ENCODE measurements at places on chromosomes 12 and 14.

- DNase-seq: no peak
Observed at GRCh38 chr14:21541413-21542074, 15.4 kb upstream of the SALL2 start.

DNA sequence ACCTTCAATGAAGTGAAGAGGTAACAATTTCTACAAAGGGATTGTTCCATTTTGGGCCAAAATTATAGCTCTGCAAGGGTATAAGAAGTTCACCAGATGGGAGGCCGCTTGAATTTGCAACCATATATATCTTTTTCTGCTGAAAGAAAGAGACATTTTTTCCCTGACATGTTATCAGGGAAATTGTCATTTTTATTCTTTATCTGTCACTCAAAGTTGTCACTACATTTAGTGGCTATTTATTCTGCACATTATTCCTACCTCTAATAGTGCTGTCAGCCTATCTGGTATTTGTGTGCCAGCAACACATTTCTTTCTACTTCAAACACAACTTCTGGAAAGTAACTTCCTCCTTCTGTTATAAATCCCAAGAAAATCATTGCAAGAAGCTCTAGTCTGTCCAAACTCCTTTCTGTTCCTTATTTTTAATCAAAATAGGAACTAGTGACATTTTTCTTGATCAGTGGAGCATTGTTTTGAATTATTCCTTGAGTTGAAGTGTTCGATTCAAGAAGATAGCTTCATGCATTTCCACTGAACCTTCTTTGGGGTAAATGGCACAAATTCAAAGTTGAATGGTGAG, 137.9 kb upstream of the ATP2B1 start:
- DNase-seq: no peak

- no peak for DNase-seq
Observed at GRCh38 chr12:20174528-20175175, 193.7 kb upstream of the PDE3A start.

DNA sequence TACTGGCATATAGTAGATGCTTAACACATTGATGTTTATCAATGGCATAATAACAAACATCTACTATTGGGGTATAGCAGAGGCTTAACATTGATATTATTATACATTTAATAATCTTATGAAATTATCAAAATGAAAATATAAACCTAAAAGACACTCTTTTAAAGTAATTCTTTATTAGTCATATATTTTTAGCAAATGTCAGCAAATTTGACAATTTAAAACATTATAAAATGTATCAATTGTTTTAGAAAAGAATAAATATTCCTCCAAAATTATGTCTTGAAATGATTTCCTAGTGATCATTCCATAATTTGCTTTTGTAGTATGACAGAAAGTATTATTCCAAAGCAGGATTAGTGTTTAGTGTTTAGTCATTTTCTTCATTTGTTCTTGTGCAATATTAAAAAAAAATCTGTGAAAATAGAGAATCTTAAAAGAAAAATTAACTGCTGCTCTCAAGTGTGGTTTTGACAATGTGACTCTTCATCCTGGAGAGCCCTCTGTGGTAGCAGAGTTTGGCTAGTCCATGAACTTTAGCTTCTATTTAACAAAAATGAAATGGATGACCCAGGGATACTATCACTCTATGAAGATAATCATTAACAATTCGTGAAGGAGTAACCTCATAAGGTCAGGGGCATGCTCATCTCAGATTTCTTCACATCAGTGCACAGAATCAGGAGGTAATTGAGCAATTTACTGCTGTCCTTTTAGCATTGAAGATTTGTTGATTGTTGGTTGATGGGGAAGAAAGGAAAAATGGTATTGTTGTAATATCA, 1018.5 kb downstream of the LRFN5 start:
- no peak for DNase-seq

- no peak for DNase-seq
Observed at GRCh38 chr12:2287589-2287988, 234.8 kb downstream of the CACNA1C start.

GRCh38 chr14:105858676-105859025, 332.3 kb downstream of the TMEM121 start:
- DNase-seq: no peak

- no peak for DNase-seq
Observed at GRCh38 chr12:87925021-87925420, 104.2 kb downstream of the C12orf50 start.

GRCh38 chr14:101333335-101334280, 227.7 kb upstream of the DIO3 start:
- no peak for DNase-seq

DNA sequence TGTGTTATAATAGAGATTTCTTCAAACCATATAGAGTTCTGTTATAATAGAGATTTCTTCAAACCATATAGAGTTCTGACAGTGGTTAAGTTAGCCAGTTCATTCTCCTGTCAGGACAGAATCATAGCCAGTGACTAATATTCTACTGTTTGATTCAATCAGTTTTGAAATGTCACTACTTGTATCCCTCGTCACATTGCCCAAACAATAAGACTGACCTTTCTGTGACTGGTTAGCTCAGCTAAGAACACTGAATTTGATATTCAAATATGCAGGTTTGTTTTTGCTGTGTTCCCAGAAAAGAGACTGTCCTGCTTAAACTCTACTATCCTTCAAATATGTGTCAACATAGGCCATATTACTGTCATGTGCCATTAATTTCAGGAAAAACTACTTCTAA, 74.4 kb downstream of the ALG10B start:
- DNase-seq: no peak

DNA sequence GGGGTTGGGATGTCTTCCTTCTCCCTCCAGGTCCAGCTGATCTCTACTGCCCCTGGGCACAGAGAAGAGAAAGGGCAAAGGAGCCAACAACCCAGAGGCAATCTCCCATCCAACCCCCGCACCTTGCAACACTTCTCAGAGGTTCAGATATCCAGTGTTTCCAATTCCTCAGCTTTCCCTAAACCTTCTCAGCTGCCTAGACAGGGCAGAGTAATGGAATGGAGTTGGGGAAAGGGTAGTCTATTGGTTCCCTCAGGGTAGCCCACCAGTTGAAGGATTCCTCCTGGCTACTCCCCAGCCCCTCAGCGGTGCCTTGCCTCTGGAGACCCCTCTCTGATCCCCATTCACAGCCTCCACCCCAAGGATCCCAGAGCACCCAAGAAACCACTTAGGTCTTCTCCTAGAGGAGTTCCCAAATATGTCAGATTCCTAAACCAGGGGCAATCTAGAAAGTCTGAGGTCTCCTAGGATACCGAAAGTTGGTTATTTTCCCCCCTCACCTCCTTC, 537 bp downstream of the NFE2 start:
- no peak for DNase-seq

DNA sequence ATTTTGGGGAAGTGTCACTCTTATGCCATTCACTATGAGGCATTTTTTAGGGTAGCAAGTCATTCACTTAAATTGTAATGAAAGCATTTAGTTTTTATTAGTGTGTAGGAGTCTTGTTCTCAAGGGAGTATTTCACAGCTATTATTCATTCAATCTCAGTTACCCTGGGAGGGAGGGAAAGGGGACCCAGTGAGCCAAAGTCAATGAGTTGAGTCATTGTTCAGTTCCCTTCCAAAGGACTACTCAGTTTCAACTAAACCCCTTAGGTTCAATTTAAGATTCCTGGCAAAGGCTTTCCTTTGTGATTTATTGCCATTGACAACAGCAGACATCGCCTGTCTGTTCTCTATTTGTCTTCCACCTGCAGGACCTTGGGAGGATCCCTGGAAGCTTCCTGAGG, 29.3 kb upstream of the RASSF8 start:
- DNase-seq: no peak

GRCh38 chr12:116520801-116521471, 38.2 kb upstream of the MAP1LC3B2 start:
- no peak for DNase-seq

DNA sequence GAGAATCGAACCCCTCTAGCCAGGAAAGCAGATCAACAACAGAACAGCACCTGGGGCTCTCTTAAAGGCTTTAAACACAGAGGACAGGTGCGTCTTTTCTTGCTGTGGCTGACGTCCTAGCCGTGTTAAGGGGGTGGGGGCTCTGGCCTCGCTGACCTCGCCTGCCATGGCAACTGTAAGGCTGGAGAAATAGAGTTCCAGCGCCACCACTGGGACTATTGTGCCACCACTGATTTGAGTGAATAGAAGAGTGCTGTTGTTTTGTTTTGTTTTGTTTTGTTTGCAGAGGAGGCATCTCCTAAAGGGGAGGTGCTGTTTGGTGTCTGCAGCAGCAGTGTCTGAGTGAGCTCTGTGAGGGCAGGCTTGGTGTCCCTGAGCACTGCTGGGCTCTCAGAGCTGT, 34.2 kb upstream of the PRMT8 start:
- no peak for DNase-seq

- DNase-seq: no peak
Observed at GRCh38 chr12:55173456-55173855, 47.2 kb downstream of the OR9K2 start.

DNA sequence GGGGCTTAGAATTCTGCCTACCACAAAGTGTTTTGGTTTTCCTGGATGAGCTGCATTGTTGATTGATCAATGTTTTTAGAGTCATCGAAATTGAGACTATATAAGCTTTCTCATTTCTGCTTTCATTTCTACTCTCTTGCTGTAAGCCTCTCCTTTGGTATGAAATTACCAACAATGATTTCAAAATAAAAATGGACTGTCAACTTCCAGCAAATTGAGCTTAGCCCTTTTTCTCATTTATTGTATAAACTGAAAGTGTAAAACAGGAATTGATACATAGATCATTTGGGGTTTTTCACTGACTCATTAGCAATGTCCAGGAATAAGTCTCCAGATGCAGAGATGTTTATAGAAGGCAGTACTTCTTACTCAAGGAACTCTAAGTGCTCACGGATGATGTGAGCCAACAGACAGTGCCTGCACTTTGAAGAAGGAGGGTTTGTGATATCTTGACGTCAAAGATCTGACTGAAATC, 20.0 kb upstream of the PCNX1 start:
- no peak for DNase-seq

- no peak for DNase-seq
Observed at GRCh38 chr14:38770251-38770650, 332.8 kb downstream of the SEC23A start.

GRCh38 chr14:99023371-99023770, 248.6 kb downstream of the BCL11B start:
- DNase-seq: no peak

- DNase-seq: no peak
Observed at GRCh38 chr14:43406931-43407330, 1100.2 kb downstream of the FSCB start.

DNA sequence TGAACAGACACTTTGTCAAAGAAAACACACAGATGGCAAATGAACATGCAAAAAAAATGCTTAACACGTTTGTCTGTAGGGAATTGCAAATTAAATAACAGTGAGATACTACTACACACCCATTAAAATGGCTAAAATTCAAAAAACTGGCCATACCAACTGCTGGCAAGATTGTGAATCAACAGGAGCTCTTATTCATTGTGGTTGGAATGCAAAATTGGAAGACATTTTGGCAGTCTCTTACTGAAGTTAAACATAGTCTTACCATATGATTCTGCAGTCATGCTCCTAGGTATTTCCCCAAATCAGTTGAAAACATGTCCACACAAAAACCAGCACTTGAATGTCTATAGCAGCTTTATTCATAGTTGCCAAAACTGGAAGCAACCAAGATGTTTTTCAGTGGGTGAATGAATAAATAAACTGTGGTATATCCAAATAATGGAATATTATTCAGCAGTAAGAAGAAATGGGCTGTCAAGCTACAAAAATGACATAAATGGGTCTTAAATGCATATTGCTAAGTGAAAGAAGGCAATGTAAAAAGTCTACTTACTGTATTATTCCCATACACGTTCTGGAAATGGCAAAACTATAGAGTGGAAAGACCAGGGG, 91.4 kb downstream of the PLEKHA5 start:
- DNase-seq: no peak

DNA sequence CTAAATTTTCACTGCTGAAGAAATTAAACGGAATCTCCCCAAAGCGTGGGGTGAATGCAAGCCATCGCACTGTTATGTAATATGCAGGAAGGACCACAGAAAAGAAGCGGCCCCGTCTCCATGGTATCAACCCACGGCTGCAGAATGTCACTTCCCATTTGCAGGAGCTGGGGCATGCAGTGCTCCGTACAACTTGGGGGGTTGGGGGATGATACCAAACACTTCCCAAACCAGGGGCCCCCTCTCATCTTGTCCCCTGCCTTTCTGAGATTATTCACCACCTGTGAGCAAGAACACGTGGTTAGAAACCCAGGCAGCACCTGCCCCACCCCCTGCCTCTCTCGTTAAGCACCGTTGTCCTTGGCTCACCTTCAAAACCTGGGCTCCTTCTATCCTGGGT, 505.1 kb upstream of the TMEM132C start:
- no peak for DNase-seq

GRCh38 chr12:109687250-109687649, 26.4 kb upstream of the FAM222A start:
- no peak for DNase-seq

- DNase-seq: no peak
Observed at GRCh38 chr12:63888908-63889635, 44.6 kb downstream of the SRGAP1 start.

DNA sequence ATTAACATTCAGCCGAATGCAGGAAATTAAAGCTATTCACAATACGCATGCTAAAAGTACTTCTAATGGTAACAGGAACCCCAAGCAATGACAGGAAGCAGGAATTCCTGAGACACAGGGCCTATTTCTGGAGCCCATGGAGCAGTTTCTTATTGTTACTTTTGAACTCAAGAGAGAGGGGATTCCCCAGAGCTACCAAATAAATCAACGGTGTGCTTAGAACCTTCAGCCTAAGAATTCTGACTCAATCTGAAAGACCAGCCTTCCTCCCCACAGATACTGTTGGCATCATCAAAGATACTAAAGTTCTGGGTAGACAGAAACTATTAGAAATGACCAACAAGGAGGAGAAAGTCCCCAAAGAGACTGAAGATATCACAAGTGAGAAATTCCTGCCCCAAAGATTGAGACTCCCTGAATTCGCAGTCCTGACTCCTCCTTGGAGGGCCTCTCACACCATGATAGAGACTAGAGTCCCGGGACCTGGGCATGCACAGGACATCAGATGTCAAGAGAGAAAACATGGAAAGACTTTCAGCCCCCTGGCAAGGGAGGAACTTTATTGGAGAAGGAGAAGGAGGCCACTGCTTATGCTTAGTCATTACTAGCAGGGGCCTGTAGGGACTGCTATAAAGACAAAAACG, 32.7 kb downstream of the RTRAF start:
- no peak for DNase-seq

DNA sequence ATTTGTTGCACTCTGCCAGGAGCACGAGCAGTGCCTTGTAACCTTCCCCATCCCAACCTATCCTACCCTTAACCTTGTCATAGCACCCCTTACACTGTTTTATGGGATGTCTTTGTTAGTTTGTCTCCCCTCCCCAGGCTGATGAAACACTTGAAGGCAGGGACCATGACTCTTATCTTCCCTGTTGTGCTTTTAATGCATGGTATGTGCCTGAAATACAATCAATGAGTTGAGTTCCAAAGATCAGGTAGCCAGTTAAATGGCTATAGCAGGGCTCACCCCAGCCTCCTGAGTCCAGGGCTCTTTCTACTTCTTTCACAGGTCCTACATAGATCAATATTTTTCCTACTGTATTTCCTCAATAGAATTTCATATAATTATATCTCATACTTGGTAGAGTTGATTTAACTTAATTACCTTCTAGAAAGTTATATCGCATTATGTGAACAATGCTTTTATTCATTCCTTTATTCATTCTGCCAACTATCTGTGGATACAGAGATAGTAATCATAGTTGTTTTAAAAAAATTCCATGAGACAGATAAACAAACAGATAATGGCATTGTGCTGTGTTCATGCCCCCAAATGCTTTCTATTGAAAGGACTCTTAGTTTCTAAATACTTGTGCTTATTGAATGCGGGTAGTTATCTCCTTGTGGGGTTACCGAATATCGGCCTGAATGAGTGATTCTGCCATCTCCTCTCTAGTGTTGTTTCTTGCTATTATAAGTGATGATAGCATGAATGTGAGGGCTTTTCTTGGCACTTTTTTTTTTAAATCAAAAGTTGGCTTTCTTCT, 347.4 kb downstream of the NPAS3 start:
- DNase-seq: no peak
